Activated CD4-positive, CD25-positive, alpha-beta regulatory T cell treated with anti-CD3 and anti-CD28 coated beads, Interleukin-2, amount 50 U/mL, for 72 hours (primary cell): ENCODE measurements at places on chromosomes 11 and 22.

GRCh38 chr11:67572305-67572704 is 11.3 kb upstream of the GSTP1 start:
- DNase-seq, result no peak

DNA sequence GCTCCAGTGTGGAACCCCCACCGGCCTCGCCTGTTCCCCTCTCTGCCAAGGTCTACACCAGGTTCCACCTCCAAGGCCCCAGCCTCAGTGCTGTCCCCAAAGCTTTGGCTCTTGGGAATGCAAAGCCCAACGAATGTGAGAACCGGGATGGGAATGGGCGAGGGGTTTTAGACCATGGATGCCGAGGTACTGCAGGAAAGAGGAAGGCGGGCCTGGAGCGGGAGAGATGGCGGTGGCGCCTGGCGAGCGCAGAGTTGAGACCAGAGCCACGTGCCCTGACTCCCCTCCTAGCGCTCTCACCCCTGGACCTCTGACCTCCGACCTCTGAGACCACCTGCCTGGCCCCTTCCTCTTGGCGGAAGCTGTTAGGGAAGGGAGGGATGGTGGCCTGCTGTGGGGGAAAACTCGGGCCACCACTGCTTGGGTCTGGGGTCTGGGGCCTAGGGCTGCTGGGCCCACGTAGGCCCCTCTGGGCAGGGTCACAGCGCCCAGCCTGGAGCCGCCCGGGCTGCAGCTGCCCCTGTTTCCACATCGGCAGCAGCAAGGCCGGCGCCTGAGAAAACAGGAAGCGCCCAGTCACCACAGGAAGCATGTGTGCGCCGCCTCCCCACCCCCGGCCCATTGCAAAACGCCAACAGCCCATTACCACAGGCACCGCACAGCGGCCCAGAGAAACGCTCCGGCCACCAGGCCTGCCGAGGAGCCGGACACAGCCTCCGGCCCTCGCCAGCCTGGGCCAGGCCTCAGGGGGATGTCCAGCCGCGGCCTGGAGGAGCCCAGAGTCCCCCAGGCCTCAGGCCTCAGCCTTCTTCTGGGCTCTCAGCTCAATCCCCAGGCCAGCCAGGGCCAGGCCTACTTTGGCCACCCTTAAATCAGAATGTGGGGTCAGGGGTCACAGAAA is 13.8 kb upstream of the SLC39A13 start:
- DNase-seq, result peak; percentile 71

GRCh38 chr11:86954269-86955110 is 705 bp downstream of the FZD4 start:
- DNase-seq, result no peak

- DNase-seq, result no peak
Observed at GRCh38 chr11:75386942-75387630, 12.2 kb upstream of the RPS3 start.

DNA sequence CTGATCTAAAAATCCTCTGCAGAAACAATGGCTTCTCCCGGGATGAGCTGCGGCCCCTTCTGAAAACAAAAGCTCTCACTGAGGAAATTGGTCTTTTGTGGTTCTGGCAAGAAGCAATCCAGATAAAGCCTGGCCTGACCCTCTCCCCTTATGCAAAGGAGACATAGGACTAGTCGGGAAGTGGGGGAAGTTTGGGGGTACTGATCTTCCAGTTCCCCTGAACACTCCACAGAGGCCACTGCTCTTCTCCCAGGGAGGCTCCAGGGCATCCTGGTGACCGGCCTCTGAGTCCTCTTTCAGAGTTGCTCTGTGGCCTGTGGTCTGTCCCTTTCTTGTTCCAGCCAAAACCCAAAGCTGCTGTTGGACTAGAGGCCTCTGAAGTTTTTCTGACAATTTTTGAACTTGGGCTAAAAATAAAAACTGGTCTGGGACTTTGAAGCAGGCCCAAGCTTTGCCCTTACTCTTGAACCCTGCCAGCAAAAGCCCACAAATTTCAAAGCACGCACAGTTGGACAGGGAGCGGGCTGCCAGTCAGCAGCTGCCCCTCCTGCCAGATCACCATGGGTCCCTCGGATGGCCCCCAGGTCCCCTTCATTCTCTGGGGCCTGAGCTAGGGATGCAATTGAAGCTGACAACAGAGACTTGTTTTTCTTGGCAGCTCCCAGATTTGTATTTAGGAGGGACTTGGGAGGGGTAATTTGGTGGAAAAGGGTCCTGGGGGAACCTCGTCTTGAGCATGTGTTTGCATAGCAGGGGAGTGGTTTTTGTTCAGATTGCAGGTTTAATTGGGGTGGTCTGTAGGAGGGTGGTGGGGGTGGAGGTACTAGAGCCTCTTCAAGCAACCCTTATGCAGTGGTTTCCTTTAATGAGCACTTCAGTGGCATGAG is 381.6 kb upstream of the CADM1 start:
- DNase-seq, result no peak

- DNase-seq, result no peak
Observed at GRCh38 chr11:130465263-130465662, 16.8 kb downstream of the ADAMTS15 start.

GRCh38 chr11:95322539-95322938 is 91.5 kb upstream of the SESN3 start:
- no peak for DNase-seq

DNA sequence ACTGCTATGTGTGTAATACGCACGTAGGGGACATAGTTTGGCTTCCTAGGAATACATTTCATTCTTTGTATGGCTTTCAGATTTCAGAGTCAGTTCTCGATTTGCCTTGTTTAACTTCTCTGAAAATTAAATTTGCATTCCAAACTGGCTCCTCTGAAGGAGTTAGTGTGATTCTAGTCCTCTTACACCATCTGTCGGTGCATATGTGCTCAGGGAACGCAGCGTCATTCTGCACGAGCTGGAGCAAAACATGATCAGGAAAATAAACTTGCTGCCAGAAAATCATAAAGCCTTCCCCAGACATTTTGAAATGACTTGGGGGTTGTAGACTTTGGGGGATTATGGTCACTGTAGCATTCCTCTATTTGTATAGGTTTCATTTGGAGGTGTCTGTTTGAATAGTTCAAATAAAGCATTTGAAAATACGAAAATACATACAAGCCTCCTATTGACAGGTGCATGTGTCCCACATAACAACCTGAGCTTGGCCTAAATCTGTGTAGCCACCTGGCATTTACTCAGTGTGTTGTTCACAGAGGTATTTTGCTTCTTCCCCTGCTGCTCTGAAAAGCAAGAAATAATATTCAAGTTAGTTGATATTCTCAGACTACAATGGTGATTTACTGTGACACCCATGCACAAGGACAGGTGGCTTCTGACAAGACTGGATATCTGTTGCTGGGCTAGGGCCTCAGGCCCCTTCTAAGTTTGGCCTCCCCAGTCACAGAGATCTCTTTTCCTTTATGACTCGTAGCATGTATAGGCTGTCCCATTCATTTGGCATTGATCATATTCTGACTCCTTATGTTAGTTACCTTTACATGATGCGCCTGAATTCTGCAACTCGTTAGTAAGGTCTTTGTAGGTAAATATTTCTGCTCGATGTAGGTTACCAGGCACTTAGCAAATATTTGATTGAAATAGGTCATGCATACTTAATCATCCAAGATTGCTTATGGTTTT is 81.6 kb upstream of the SORL1-AS1 start:
- DNase-seq, result no peak

- no peak for DNase-seq
Observed at GRCh38 chr11:17159441-17159840, 48.3 kb downstream of the PIK3C2A start.

DNA sequence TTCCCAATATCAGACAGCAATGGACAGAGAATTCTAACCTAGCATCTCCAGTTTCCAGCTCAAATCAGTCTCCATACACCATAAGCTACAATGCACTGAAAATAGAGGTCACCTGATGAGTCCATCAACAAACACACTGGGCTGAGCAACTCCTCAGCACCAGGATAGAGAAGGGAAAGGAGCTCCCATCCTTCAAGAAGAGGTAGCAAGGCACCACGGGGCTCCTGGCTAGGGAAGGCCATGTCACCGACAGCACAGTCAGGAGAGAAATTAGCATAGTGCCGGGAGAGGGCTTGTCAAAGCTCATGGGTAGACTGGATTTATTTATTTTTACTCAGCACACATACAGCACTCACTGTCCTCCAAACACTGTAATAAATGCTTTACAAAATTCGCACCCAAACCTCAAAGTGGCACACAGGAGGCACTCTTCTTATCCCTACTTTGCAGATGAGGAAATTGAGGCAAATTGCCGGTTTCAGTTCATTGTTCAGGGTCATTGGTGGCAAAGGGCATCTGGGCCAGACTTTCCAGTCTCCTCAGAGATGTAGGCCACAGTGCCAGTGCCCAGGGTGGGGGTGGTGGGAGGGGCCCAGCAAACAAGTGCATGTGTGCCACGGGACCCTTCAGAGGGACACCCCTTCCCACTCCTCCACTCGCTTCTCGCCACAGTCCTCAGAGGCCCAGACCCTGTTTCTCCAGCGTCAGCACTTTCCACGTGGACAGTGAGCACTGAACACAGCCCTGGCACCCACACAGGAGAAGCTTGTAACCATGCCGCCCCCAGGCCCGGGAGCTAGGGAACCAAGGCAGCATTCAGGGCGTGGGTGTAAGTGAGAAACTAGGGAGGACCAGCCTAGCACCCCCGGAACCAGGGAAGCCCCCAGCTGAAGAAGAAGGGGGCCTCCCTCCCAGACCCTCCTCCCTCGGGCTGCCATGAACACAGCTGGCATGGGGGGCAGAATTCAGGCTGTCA is 1417.4 kb downstream of the TBC1D22A start:
- no peak for DNase-seq
